ENCODE measurements at places on chromosomes 1 and 21.

DNA sequence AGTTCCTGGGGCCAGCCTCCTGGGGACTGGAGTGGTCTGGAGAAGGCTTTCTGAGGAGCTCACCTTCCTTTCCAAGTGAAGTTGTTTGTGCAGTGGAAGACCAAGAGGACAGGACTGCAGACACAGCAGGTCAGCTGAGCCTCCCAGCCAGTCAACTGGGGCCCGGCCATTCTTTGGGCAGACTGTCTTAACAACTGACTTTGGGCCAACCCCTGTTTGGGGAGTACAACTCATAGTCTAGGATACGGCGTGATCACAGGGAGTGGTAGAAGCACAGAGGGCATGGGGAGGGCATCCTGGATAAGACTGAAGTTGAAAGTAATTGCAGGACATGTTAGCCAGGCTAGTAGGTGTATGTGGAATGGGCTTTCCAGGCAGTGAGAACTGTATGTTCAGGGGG, 50.3 kb downstream of the PGM1 start:
- DNase-seq, result no peak

GRCh38 chr1:244139655-244140054, 88.6 kb downstream of the ZBTB18 start:
- DNase-seq, result no peak

- no peak for DNase-seq
Observed at GRCh38 chr1:25561421-25562100, 18.2 kb downstream of the LDLRAP1 start.

DNA sequence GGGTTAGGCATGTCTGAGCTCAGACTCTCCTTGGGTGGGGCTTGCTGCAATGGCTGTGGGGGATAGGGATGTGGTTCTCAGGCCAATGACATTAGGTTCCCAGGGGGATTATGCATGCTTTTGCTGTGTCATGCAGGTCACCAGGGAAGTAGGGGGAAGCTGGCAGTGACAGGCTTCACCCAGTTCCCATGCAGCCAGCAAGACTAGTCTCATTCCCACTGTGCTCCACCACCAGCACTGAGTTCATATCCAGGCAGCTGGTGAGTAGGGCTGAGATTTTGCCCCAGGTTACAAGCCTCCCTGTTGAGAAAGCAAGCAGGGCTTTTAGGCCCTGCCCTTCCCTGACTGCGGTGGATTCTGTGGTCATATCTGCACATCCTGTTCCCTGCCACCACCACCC, 32.1 kb upstream of the PLA2G5 start:
- DNase-seq, result no peak

GRCh38 chr1:246907472-246907871, 24.3 kb downstream of the AHCTF1 start:
- DNase-seq, result peak; percentile 48

GRCh38 chr1:180762796-180763195, 131.0 kb downstream of the XPR1 start:
- DNase-seq, result no peak

GRCh38 chr21:32184065-32184464, 94.8 kb downstream of the MIS18A start:
- no peak for DNase-seq

- no peak for DNase-seq
Observed at GRCh38 chr1:151156515-151156819, at the start of gene TNFAIP8L2. Gene TNFAIP8L2 (plus strand): TSS chr1:151156649. CDS start chr1:151158698, 2,049 bp downstream.

GRCh38 chr1:89844241-89844807, 23.5 kb downstream of the LRRC8D start:
- DNase-seq, result no peak

DNA sequence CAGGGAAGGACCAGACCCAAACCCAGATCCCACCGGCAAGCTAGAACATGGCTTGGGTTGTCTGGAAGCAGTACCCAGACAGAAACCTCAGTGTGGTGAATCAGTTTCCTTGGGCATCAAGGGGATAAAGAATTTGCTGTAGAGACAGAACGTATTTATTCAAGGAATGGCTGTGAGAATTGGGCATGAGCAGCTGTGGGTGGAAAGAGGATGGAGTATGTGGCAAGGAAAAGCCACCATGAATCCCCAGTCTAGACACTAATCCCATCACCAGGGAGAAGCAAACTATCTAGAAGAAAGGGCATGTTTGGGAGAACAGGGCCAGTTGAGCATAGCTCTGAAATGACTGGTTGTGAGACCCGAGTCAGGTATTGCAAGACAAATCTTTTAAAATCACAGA, 109.2 kb downstream of the TOMM20 start:
- no peak for DNase-seq

DNA sequence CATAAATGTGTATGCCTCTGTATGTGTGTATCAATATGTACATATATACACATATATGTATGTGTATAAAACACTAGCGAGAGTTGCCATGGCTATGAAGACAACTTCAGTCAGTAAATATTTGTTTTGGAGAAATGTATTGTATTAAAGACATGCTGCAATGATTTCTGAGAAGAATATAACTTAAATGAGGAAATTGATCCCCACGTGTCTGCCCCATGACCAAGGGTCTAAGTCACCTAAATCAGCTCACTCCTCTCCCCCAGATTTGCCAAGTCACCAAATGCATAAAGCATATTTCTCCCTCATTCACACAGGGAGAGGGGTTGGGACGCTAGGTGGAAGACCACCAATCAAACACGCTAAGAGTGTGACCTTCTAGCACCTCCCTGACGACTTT, 58.3 kb upstream of the LYST start:
- no peak for DNase-seq

GRCh38 chr21:36063375-36064084, 3.2 kb upstream of the SETD4 start:
- DNase-seq, result no peak

DNA sequence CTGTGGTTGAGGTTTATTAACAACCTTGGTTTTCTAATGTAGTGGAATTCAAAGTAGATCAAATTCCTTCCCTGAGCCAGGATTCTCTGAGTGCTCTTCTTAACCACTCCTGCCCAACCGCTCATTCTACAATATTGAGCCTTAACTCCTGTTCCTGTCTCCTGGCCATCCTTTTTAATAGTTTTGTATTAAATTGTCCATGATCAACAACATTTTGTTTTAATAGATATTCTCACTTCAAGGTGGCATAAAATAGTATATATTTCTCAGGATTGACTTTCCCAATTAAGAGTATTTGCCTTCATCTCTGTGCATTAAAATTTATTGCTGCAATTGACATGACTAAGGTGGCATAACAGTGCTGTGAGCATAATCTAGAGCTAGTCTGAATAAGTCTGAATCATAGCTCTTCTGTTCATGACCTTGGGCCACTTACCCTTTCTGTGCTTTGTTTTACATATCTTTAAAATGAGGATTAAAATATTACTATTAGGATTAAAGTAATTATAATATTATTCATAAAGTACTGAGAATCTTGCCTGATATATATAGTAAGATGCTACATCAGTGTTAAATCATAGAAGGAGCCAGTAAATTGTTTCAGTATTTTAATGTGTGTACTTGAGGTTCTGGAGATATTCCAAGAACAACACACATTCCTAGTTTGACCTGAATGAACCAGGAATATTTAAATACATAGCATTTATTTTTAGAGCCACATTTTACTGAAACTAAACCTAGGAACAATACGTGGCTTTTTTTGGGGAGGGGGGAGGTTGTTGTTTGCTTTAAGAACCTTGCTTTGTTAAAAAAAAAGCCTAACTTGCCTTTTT, 76.4 kb downstream of the ADGRL2 start:
- DNase-seq, result no peak

GRCh38 chr21:33762803-33763581, 120.7 kb downstream of the ITSN1 start:
- no peak for DNase-seq

GRCh38 chr1:7159116-7159781, 374.0 kb downstream of the CAMTA1 start:
- no peak for DNase-seq

DNA sequence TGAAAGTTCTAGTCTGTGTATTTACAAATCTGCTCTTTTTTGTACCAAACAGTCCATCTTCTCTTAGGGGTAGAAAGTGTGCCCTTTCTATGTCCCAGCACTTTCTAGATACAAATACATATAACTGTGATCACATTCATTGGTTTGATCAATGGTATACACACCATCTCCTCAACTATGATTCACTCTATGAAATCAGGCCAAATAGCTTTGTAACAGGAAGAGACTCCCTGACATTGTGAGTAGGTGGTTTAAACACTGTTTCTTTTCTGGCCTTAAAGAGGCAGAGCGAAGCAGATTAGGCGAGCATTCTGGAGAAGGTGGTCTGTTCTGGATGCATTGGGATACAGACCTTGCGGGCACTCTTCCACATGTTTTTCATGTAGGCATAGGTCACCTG, 39.3 kb upstream of the EXOSC10 start:
- no peak for DNase-seq

DNA sequence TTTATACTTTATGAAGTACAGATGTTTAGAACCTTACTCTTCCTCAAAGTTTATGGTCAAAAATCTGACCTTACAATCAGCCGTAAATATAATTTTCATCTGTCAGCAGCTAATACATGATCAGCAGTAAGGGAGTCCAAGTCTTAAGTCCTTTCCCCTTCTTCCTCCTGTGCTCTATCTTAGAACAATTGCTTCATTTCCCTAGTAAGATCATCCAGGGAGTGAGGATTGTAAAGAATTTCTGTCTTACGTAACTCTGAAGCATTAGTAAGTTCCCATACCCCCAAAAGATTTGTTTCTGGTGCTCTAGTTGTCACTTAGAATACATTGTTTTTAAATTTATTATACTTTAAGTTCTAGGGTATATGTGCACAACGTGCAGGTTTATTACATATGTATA, 2.1 kb downstream of the SETDB1 start:
- DNase-seq, result no peak

DNA sequence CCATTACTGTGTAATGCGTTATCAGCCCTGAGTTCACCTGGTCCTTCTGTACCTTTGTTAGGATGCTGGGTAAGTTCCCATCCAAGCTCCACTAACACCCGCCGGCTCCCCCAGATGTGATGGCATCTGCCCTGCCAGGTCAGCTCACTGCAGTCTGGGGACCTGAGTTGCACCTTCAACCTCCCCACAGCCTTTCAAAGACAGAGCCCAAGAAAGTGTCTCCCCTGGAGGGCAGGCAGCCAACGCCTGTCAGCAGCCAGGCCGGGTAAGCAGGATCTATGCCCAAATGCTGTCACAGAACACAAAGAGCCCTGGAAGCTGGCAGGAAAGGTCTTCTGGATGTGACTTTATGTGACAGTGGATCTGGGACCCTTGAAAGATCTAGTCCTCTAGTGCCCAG, 13.7 kb downstream of the MRAP start:
- DNase-seq, result no peak

DNA sequence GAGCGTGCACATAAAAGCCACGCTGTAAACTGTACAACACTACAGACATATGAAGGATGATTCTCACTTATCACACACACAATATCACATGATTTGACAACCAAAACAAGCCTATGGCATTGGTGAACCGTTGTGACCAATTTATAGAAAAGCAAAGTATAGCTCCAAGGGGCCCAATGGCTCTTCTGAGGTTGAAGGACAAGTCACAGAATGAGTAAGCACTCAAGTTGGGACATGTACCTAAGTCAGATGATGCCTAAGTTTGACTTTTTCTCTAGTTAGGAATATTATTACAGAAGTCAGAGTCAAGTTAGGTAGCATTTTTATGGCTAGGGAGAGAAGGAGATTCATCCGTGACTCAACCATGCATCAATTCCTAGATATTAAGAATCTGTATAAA, 45.7 kb downstream of the PLPP3 start:
- DNase-seq, result no peak

GRCh38 chr1:41333146-41333784, 28.0 kb upstream of the FOXO6 start:
- no peak for DNase-seq

DNA sequence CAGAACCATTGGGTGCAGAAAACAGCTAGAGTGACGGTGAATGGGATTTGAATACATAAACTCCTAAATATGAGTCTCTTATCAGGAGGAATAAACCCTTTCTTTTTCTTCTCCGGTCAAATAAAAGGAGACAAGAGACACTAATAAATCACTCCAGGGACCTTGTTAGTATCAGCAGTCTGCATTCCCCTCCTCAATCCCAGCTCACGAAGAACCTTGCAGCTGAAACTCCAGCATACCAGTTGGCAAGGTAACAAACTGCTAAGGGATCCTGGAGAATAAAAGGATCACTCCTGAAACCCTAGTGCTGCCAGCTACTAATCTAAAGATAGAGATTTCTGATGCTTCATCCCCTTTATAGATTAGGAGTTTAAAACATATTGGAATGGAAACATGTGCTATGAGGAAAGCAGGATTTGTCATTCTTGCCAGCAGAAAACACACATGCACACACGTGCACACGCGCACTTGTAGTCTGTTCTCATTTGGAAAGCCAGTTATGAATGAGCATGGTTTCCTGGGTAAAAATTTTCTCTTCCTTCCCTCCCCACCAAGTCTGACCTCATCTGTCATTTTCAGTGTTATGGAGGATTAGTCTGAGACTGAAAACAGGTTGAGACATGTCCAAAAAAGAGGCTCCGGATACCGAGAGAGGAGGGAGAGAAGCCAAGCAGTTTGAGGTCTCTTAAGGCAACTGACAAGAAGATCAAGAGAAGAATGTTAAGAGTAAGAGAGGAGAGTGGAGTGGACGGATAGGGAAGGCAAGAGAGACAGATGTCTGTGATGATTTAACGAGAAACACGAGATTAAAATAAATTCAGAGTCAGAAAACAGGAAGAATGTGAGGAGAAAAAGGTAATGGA, 10.9 kb downstream of the IER5 start:
- peak; percentile 45 for DNase-seq

GRCh38 chr1:27583479-27583878, 20.5 kb downstream of the AHDC1 start:
- DNase-seq, result no peak

All from NCI-H1694 treated with DMSO at 0.1 percent for 48 hours (cell line).